ENCODE measurements at places on chromosomes 4 and X.

GRCh38 chrX:42054256-42054655 is 130.9 kb upstream of the CASK start:
- DNase-seq, result no peak

DNA sequence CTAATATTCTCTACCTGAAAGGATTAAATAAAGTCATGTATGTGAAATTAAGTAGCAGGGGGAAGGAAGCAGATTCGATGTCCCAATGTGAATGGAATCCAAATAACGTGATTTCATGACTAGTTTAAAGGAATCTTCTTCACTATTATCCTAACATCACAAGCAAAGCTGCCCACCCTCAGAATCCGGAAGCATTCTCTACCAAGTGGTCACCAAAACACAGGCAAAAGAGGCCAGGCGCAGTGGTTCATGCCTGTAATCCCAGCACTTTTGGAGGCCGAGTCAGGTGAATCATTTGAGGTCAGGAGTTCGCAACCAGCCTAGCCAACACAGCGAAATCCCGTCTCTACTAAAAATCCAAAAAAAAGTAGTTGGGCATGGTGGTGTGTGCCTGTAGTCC is 212.9 kb downstream of the LDB2 start:
- no peak for DNase-seq

DNA sequence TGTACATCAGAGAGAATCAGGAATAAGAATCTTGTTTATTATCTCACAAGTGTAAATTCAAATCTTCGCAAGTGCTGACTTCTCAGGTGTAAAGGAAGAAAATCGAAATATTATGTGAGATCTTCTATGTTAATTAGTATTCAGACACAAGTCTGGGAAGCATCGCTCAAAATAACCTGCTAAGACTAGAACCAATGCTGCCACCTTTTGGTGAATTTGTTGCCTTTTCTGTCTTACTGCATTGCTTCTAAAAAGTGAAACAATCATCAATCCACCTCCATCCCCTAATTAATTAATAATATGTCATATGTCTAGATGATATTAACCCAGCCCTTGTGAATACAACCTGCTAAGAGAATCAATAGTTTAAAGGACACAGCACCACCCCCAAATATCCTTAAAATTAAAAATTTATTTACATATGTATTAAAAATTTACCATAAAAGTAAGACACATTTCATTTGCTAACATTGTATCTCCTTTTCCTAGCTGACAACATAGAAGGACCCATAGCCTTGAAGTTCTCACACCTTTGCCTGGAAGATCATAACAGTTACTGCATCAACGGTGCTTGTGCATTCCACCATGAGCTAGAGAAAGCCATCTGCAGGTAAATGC is 3.5 kb downstream of the EPGN start:
- no peak for DNase-seq

DNA sequence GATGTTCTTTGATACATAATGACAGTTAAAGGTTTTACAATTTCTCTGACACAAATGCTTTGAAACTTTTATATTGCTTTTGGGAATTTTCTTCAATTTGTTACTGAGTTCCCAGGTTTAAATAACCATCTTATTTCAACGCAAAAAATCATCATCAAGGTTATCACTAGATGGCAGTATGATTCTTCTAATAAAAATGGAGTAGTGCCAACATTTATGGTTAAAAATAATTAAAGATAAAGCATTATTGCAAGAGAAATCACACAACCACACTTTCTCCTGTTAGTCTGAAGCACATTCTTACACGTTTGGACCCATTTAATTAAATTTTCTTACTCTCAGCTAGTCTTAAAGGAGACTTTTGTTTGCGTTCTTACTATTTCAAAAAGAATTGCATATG is 611.3 kb upstream of the CPXCR1 start:
- no peak for DNase-seq

- DNase-seq, result no peak
Observed at GRCh38 chr4:5561286-5561685, 147.1 kb downstream of the EVC2 start.

DNA sequence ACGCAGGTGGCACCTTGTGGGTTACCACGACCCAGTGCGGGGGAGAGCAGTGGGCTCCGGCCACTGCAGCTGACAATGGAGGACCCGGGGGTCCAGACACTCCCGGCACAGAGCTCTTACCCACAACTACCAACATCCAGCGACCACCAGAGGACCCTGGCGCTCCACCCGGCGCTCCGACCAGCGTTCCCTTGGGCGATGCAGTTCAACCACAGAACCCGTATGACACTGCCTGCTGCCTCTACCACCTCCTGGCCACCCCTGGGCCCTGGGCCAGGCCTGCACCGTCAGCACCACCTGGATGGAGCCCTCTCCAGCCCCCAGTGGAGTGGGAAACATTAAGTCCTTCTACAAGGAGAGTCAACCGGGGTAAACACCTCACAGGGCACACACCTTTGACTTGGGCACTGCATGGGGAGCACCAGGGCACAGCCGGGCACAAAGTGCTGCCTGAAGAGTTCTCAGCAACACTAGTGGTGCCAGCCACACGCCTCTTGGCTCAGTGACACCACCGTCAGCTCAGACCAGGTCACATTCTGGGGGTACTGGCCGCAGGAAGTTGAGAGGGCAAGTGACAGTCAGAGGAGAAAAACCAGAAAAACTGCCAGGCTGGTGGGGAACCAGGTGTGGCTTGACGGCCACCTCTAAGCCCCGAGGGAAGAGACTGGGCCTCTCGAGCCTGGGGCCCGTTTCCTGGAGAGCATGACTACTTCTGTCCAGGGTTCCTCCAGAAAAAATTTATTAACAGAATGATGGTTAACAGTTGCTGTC is 2.6 kb downstream of the CTBP1 start:
- no peak for DNase-seq

- DNase-seq, result no peak
Observed at GRCh38 chrX:95076449-95076848, 1402.4 kb downstream of the FAM133A start.

DNA sequence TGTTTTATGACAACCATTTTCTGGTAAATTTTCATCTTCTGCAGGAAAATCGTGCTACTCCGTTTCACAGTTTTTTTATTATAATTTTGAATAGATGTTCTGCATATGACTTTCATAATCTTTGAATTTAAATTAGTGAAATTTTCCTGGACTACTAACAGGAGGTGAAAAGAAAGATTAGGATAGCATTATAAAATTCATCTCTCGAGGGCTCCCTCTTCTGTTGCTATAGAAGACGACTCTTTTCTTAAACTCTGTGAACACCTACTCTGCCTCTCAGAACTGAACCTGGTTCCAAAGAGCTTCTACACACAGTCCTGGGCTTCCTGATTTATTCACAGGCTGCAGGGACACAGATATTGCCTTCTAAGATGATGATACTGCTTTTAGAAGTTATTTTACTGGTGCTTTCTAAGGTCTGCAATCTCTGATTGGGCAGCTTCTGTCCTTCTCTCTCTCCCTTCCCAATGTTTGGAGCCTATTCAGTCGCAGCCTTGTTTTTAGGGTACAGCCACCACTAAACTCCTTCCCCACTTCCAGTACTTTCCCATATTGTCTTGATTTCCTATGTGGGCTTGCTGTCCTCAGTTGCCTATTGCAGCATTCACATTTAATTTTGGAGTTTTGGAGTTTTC is 10.1 kb upstream of the SAP30 start:
- DNase-seq, result no peak

DNA sequence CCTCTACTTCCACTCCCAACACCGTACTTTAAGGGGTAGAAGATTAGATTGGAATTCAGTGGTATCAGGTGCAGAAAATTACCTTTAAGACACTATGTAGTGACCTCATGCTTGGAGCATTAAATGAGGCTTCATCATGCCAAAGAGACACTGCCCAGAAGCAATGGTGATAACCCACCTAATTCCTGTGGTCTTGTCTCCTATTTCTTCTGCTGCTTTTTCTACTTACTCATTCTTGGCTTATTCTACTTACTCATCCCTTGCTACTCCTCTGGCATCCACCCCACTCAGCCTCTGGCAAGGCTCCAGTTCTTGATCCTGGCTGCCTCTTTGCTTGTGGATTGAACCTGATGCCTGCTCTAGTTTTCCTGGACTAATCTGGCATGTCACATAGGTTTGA is 62.3 kb upstream of the ADAMTS3 start:
- no peak for DNase-seq

GRCh38 chrX:136954930-136955329 is 74.4 kb upstream of the RBMX start:
- no peak for DNase-seq

- DNase-seq, result no peak
Observed at GRCh38 chrX:130746709-130747342, 156.2 kb downstream of the ENOX2 start.

- DNase-seq, result no peak
Observed at GRCh38 chr4:176838601-176839433, 46.1 kb upstream of the VEGFC start.

DNA sequence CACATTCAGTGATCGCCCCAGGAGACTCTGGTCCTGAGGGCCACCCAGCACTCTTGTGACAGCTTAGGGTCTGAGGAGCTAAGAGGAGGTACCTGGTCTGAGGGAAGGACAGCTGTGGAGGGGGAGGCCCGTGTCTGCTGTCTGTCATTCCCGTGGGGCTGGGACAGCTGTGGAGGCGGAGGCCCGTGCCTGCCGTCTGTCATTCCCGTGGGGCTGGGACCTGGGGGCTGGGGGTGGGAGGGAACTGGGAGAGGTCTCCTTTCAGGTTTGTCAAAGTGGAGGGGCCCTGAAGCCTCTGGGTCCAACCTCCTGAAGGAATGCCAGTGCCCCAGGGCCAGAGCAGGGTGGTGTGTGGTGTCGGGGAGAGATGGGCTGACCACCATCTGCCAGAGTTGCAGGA is 45.0 kb upstream of the ADRA2C start:
- no peak for DNase-seq

DNA sequence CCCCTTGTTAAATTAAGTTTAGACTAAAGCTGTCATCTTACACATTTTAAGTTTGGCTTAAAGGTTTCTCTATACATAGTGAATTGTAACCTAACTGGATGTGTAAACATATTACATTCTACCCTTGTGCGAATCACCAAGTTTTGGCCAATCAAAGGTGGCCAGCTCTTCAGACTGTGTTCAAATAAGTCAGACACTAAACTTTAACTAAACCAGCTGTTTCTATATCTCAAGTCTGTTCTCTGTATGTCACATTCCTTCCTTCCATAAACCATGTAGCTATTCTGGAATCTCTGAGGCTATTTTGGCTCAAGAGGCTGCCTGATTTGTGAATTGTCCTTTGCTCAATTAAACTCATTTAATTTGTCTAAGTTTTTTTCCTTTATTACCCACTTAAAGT is 6.7 kb downstream of the SULT1B1 start:
- DNase-seq, result no peak

- no peak for DNase-seq
Observed at GRCh38 chr4:36283912-36284465, 2.6 kb downstream of the DTHD1 start.

GRCh38 chrX:39953879-39954278 is 143.9 kb downstream of the BCOR start:
- no peak for DNase-seq

DNA sequence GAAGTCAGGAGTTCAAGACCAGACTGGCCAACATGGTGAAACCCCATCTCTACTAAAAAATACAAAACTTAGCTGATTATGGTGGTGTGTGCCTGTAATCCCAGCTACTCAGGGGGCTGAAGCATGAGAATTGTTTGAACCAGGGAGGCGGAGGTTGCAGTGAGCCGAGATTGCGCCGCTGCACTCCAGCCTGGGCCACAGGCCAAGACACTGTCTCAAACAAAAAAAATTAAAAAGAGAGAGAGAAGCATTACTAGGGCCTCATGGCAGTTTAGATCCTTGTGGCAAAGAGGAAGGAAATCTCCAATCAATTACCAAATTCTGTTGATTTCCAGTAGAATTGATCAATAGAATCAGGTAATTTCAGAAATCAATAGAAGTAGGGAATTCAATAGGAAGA is 16.8 kb upstream of the SLC34A2 start:
- DNase-seq, result no peak

DNA sequence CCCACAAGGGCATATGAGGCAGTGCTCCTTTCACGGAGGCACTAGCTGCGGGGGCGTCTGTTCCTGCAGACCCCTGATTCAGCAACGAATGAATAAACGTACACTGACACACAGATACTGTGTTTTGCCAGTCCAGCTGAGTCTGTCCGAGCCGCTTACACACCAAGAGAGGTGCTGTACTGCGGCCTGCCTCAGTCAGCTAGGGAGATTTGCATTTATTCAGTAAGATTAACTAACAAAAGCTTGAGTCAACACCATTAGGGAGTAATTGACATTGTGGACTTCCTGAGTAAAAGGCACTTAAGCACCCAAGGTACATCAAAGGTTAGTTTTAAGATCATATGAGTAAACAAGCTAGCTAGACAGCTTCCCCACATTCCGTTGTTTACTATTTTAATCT is 31.0 kb upstream of the BEX4 start:
- no peak for DNase-seq

DNA sequence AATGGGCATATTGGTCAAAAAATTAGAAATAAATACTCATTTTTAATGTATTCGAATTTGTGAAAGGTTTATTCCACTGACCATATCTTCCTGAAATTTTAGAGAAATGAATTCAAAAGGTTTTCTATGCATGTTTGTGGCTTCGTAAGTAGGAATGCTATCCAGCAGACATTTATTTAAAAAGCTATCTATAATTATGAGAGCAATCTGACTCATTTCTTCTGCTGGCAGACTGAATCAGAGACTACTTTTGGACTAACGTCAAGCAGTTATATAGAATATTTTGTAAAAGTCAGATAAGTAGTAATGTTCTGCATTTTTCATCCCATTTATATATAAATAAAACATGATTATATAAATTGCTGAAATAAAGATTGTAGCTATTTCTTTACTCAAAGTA is 125.0 kb downstream of the SPCS3 start:
- DNase-seq, result no peak

DNA sequence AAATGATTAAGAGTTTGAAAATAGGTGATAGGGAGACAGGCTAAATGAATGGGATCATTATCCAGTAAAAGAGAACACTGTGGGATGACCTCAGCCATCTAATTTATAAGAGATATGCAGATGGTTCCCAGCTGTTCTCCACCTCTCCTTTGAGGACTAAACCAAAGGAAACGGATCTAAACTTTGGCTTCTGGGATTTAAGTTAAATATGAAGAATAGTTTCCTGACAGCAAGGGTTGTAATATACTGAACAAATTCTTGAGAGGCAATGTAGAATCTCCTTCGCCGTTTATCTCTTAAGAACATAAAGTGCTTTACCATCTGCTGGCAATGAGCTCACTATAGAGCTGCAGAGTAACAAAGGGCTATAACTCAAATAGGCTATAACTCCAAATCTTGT is 35.4 kb upstream of the HPGDS start:
- DNase-seq, result no peak

DNA sequence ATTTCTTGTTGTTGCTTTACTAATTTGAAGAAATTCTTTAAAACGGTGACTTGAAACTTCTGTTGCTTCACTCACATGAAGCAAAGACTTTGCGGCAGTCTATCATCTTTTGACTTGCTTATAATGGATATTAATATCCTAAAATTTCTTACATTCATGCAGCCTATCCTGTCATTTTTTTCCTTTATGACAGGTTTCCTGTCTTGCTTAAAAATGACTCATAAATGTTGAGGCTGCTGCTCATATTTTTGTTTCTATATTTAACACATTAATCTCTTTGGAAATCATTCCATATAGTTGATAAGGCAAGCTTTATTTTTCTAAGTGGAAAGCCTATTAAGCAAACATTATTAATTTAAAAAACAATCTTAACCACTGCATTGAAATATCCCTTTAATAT is 176.6 kb upstream of the GALNTL6 start:
- no peak for DNase-seq

Measured in stimulated activated CD8-positive, alpha-beta memory T cell treated with anti-CD3 and anti-CD28 coated beads, Interleukin-4, amount 100 ng/mL, for 4 hours (primary cell).